ENCODE measurements at places on chromosomes 5 and 9. TPM values are rescaled to one million over a fixed set of nuclear protein-coding genes. Genes with fewer than 3 reads are reported as not detected.

DNA sequence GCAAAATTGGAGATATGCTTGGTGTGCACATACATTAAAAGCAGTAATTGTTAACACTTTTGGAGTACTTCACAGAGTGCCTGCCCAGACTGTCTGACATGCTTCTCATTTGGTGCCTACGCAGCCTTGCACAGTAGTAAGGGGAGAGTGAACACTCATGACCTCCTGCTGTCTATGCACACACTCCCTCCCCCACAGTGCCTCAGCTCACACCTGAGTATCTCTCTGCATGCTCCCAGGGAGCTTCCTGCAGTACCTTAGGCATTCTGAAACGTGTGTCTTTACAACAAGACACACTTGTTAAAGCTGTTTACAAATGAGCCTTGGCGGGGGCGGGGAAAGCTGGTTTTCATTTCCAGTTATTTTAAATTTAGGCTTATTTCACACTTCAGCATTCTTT, 18.0 kb downstream of the MAP3K1 start:
- no peak overlapping the region for H3K4me3 ChIP-seq
- H3K27ac ChIP-seq = no peak overlapping the region
- H3K27me3 ChIP-seq = no peaks in the 10 kb centered on the region
- no peak for DNase-seq
- peaks cover 92% of the 10 kb centered on the region for H3K4me1 ChIP-seq
- H3K36me3 ChIP-seq = peaks cover 3% of the 10 kb centered on the region

GRCh38 chr9:38039090-38039906, 29.7 kb downstream of the SHB start:
- H3K27ac ChIP-seq = no peak overlapping the region
- peaks cover 3% of the 10 kb centered on the region for H3K27me3 ChIP-seq
- no peaks in the 10 kb centered on the region for H3K4me1 ChIP-seq

- H3K4me1 ChIP-seq = peaks cover 69% of the 10 kb centered on the region
- DNase-seq = no peak
- H3K27ac ChIP-seq = peak overlapping the region; percentile 48
- H3K27me3 ChIP-seq = no peaks in the 10 kb centered on the region
- H3K4me3 ChIP-seq = no peak overlapping the region
Observed at GRCh38 chr5:132479111-132479951, 11.2 kb downstream of the IRF1 start.

DNA sequence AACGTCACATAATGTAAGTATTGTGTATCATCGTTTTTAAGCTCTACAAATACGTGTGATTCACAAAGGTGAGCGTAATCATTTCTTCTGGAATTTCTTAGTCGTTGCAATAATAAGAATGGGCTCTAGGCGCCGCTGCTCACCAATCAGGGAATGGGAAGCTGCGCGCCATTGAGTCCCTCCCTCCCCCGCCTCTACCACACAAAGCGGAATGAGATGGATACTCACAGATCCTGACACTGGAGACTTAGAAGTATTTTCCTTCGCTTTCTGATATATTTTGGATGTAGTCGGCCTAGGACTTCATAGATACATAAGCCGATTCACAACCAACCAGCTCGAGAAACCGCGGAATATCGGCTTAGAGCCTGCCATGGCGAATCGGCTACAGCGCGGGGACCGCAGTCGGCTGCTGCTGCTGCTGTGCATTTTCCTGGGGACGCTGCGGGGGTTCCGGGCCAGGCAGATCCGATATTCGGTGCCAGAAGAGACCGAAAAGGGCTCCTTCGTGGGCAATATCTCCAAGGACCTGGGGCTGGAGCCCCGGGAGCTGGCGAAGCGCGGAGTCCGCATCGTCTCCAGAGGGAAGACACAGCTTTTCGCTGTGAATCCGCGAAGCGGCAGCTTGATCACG, at the start of gene PCDHGA11:
Gene PCDHGA11 (plus strand): TSS at position 197 of the 634 bp plus-strand sequence. CDS start 177 bp downstream, at position 374.
- H3K27ac ChIP-seq = peak within 1 kb of the TSS; percentile 55
- peaks cover 49% of the 10 kb centered on the region for H3K27me3 ChIP-seq
- H3K4me1 ChIP-seq = peaks cover 14% of the 10 kb centered on the region
- peak; percentile 23 for DNase-seq
- H3K4me3 ChIP-seq = peak within 1 kb of the TSS; percentile 86

GRCh38 chr9:87285183-87285850, 212.3 kb upstream of the DAPK1 start:
- H3K27me3 ChIP-seq = peaks cover 16% of the 10 kb centered on the region
- no peak overlapping the region for H3K4me3 ChIP-seq
- no peak overlapping the region for H3K27ac ChIP-seq
- no peaks in the 10 kb centered on the region for H3K4me1 ChIP-seq
- DNase-seq = no peak

- no peak for DNase-seq
- H3K27ac ChIP-seq = no peak overlapping the region
- no peak overlapping the region for H3K4me3 ChIP-seq
- no peaks in the 10 kb centered on the region for H3K4me1 ChIP-seq
- H3K36me3 ChIP-seq = no peaks in the 10 kb centered on the region
- H3K27me3 ChIP-seq = peaks cover 4% of the 10 kb centered on the region
Observed at GRCh38 chr5:148469501-148469935, 85.8 kb downstream of the FBXO38 start.

DNA sequence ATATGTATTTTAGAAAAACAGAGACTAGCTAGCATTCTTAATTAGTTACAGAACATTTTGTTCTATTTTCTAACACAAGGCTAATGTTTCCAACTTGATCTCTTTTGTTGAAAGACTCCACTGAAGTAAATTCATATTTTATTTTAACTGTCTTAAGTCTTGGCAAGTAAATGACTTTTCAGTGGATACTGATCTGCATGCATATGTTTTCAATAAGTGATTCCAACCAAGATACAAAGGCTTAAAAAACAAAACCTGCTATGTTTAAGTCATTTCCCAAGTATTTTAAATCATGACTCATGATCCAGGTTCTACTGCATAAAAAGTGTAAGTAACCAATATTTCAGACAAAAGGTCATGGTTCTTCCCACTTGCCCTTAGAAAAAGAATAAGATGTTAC, 5.7 kb downstream of the CDO1 start:
- H3K36me3 ChIP-seq = peaks cover 3% of the 10 kb centered on the region
- no peak overlapping the region for H3K27ac ChIP-seq
- H3K27me3 ChIP-seq = peaks cover 35% of the 10 kb centered on the region
- H3K4me3 ChIP-seq = no peak overlapping the region

GRCh38 chr9:130871395-130872062, 25.1 kb downstream of the QRFP start:
- no peak for DNase-seq
- H3K4me1 ChIP-seq = peaks cover 4% of the 10 kb centered on the region
- H3K36me3 ChIP-seq = peaks cover 10% of the 10 kb centered on the region
- H3K4me3 ChIP-seq = no peak overlapping the region

DNA sequence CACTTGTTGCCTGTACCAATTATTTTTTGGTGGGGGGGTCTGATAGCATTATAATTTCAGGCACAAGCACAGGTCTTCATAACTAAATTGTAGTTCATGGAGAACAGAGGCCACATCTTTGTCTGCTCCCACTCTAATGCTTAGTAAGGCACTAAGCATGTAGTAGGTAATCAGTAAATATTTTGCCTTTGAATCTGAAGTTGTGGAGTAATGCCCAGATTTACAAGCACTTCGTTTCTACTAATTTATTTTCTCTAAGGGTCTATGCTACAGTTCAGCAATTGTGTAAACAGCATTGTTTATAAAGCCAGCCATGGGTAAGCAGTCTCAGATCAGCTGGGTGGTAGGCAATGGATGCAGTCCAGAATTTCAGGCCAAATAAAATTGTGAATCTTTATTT, 78.6 kb downstream of the GRIA1 start:
- no peaks in the 10 kb centered on the region for H3K36me3 ChIP-seq
- no peak overlapping the region for H3K27ac ChIP-seq
- no peak overlapping the region for H3K4me3 ChIP-seq
- no peak for DNase-seq
- no peaks in the 10 kb centered on the region for H3K27me3 ChIP-seq

DNA sequence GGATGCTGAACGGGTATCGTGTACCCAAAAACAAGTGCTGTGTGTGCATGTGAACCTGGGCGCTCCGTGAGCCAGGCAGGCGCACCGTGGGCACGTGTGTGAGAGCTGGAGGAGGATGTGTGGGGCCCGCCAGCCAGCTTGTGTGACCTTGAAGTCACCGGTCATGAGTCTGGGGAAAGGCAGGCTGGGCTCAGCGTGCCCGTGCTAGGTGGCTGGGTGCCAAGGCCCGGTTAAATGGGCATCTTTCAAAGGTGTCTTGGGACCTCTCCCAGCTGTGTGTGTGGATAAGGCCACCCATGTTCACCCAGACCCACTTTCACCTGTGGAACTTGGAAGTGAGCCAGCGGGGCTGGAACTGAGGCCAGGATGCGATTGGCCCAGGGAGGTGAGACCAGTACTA, 3.4 kb downstream of the KCNT1 start:
- H3K27ac ChIP-seq = no peak overlapping the region
- peaks cover 2% of the 10 kb centered on the region for H3K27me3 ChIP-seq
- H3K4me1 ChIP-seq = no peaks in the 10 kb centered on the region

DNA sequence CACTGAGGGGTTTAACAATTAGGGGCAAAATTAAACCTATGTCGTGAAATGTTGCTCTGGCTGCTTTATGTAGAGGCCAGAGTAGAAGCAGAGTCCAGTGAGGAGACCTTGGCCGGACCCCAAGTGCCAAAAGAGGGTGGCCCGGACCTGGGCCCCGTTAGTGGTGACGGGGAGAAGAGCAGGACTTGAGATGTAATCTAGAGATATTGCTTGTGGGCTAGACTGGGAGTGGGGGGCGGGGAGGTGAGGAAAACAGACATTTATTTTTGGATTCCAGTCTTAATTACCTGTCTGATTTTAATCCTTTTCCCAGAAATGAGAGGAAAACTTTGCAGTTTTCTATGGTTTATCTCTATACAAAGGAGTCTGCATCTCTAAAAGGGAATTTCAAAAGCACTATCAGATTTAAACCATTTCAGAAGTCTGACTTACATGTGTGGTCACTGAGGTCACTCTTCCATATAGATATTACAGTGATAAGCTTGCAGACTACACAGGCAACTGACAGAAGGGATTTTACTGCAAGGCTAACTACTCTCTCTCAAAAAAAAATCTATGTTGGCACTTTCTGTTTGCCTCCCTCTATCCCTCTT, 108.1 kb downstream of the MED27 start:
- peaks cover 2% of the 10 kb centered on the region for H3K36me3 ChIP-seq
- peaks cover 5% of the 10 kb centered on the region for H3K4me1 ChIP-seq
- no peaks in the 10 kb centered on the region for H3K27me3 ChIP-seq
- no peak overlapping the region for H3K4me3 ChIP-seq

DNA sequence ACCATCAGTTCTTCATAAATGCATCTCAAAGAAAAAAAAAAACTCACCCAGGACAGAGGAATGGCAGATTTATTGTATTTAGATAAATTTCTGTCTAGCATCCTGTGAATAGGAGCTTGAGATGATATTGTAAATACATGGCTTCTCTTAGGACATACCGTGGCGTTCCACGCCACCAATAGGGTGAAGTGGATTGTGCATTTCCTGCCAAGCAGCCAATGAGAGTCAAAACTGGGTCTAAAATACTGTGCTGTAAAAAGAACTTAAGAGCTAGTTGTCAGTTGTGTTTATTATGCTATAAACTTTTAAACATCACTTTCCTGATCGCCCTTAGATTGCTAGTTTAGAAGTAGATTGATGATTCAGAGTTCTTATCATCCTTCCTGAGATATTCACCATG, 20.9 kb upstream of the TRPM6 start:
- H3K27me3 ChIP-seq = peaks cover 4% of the 10 kb centered on the region
- no peak for DNase-seq
- H3K4me1 ChIP-seq = no peaks in the 10 kb centered on the region
- no peaks in the 10 kb centered on the region for H3K36me3 ChIP-seq
- H3K27ac ChIP-seq = no peak overlapping the region

GRCh38 chr5:178502401-178503100, 87.6 kb downstream of the COL23A1 start:
- no peak for DNase-seq
- no peak overlapping the region for H3K27ac ChIP-seq
- no peaks in the 10 kb centered on the region for H3K4me1 ChIP-seq
- H3K27me3 ChIP-seq = no peaks in the 10 kb centered on the region
- no peaks in the 10 kb centered on the region for H3K36me3 ChIP-seq

GRCh38 chr5:616484-617039, 4.4 kb downstream of the CEP72 start:
- DNase-seq = no peak
- no peak overlapping the region for H3K4me3 ChIP-seq
- peaks cover 21% of the 10 kb centered on the region for H3K36me3 ChIP-seq
- H3K27me3 ChIP-seq = no peaks in the 10 kb centered on the region
- H3K4me1 ChIP-seq = peaks cover 32% of the 10 kb centered on the region

DNA sequence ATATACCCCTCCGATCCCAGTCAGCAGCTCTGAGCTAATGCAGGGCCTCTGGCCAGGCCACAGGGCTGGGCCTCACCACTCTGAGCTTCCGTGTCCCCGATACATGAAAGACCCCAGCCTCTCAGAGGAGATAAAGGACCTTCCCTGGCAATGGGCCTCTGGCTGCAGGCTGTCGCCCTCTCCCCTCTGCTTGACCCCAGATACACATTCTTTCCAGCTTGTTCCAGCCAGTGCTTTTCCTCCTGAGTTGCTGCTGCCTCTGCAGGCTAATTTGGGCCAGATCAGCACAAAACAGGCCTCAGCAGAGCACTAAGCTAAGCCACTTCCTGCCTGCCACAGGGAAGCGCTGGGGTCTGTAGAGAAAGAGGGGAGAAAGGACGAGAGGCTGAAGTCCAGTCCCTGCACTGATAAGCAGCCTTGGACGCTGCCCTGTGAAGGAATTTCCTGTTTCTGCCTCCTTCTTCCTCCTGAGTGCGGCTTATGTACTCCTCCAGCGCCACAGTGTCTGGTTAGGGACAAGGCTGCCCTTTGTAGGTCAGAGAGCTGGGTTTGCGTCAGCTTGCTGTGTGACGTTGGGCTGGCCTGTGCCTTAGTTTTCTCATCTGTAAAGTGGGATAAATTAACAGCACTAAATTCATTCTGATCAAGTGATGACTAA, 73.0 kb upstream of the IL17B start:
- H3K36me3 ChIP-seq = no peaks in the 10 kb centered on the region
- H3K4me1 ChIP-seq = no peaks in the 10 kb centered on the region
- DNase-seq = no peak
- no peaks in the 10 kb centered on the region for H3K27me3 ChIP-seq
- H3K4me3 ChIP-seq = no peak overlapping the region

DNA sequence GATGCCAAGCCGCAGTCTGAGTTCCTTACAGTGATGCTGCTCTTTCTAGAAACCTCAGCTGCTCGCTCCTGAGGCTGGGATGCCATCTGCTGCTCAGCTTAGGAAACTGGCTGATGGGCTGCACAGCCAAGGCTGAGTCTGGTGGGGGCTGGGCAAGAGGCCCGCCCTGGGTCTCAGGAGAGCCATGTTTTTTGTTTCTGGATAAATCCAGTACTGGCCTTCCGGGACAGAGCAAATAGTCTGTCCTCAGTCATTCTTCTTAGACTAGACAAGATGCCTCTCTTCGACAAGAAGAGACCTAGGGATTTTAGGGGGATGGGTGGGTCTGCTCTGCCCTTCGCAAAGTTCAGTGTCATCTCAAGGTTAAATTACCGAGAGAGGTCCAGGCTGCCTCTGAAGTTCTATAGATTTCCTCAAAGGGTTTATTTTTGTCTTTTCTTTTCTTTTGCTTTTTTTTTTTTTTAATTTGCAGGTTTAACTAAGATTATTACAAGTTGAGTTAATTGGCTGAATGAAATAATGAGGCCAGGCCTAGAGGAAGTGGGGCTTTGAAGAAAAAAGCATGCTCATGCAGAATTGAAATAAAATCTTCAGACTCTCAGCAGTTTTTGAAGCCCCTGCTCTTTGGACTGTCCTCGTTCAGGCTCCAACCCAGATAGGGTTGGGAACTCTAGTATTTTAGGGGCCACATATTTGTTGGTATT, 30.6 kb upstream of the MATR3 start:
- no peak overlapping the region for H3K27ac ChIP-seq
- peaks cover 4% of the 10 kb centered on the region for H3K4me1 ChIP-seq
- peaks cover 28% of the 10 kb centered on the region for H3K27me3 ChIP-seq
- H3K36me3 ChIP-seq = no peaks in the 10 kb centered on the region
- peak; percentile 38 for DNase-seq
- H3K4me3 ChIP-seq = no peak overlapping the region

AUH gene
- total RNA-seq = 53.3 TPM

KIF24 gene
- 6.1 TPM for total RNA-seq

TPPP gene
- total RNA-seq = not detected

FCN2 gene
- not detected for total RNA-seq

SNCB gene
- total RNA-seq = not detected
